ENCODE measurements at places on chromosomes 3 and 15. TPM values are rescaled to one million over a fixed set of nuclear protein-coding genes. Genes with fewer than 3 reads are reported as not detected.

The ROPN1 gene
- not detected for total RNA-seq

The WHAMM gene
- total RNA-seq: 2.8 TPM

The ADAMTSL3 gene
- total RNA-seq: 0.14 TPM

The FBXO40 gene
- not detected for total RNA-seq

The ZIC4 gene
- total RNA-seq: not detected
